ENCODE measurements at places on chromosomes 4 and X.

DNA sequence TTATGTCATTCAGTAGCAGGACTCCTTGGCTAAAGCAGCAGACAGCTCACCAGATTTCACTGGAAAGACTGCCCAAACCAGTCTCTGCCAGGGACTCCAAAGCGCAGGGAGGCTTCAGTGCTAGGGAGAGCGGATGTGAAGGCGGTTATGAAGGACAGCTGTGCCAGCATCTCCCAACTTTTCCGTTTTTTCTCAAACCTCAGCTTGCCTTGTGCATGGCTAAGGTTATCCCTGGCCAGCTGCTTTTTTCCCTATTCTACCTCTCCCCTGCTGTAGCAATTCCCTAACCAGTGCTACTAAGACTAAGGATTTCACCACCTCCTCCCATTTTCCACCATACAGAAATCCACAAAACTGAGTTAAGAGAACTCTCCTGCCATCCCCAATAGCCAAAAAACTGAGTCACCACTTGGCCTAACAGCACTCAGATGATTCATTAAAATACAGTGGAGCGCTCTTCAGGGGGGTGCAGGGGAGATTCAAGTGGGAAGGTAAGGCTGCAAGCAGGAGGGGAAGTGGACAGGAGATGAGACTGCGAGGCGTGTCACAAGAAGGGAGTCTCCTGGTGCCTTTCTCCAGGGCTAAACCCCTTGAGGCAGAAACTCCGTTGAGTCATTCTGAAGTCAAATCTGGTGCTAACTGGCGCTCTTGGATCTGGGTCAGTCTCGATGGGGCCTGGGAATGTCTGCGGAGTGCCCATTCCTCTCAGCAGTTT lies 90.7 kb downstream of the PALLD start:
- no peak for DNase-seq

- DNase-seq: no peak
Observed at GRCh38 chrX:55026143-55026542, 4.6 kb downstream of the ALAS2 start.

GRCh38 chr4:56272003-56272402 lies 115.3 kb downstream of the AASDH start:
- DNase-seq: no peak

- no peak for DNase-seq
Observed at GRCh38 chr4:61723492-61723891, 523.4 kb downstream of the ADGRL3 start.

DNA sequence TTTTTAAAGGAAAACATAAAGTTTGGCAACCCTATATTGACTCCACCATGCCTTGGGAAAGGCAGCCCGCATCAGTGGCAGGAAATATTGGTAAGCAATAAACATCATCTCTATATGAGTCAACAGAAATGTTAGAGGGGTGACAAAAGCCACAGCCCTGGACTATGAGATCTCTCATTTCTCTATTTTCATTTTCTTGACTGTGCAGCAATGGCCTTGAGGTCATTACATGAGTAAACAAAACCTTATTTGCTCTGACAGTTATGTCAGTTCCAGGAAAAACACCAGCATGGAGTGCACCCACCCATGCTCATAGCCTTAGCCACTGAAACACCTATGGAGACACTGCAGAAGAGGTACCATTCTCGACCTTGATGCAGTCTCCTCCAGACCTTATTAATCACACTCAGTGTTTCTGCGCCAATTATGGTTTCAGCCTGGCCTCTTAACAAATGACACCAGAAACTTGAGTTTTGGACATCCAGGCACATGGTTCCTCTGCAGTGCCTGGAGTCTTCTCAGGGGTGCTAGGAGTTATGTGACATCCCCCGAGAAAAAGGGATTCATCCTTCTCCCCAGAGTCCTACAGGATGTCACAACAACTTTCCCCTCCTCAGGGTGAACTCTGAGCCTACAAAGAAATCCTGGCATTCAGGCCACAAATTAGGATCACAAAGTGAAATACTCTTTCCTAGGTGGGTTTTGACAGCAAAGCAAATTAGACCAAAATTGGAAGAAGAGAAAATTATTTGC lies 16.0 kb upstream of the HPGD start:
- DNase-seq: peak; percentile 37

DNA sequence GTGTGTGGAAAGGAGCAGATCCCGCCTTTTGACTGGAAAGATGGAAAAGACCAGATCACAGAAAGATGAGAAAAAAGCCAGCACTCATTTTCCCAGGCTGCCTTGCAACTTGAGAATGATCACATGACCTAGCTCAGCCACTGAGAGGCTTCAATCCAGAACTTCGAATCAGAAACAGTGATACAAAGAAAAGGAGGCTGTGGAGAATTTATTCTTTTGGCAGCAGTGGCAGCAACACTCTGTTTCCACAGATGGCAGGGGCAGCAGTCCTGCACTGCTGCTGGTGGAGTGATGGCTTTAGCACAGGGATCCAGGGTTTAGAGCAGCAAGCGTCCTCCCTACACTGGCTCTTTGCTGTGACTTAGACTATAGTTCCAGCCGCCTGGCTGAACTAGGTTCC lies 77.8 kb upstream of the SH3RF1 start:
- no peak for DNase-seq
